Eye (tissue), 1 donor: ENCODE measurements at places on chromosomes 7 and 10.

- DNase-seq = no peak
Observed at GRCh38 chr7:143222782-143223181, 945 bp downstream of the TAS2R40 start.

- DNase-seq = no peak
Observed at GRCh38 chr7:98303906-98304305, 22.4 kb downstream of the BRI3 start.

DNA sequence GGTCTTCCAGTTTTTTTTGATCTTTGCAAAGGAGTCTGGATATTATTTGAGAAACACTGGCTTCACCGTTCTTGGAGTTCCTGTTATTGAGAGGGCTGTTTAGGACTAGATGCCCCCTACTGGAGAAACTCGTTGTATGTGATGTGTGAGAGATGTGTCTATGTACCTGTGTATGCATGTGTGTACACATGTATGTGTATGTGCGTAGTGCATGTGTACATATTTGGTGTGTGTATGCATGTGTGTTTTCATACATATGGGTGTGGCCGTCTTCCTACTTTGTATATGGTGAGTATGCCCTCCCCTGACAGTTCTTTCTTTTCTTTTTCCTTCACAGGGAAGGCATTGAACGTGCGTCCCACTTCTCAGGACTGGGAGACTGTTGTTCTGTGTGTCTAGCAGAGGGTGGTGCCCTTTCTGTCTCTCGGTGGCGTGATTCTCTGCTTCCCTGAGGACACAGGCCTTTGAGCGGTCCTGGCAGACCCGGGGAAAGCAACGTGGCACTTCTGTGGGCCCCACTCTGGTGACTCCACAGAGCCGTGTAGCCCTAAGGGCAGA, 3.0 kb upstream of the CALHM3 start:
- peak; percentile 75 for DNase-seq

DNA sequence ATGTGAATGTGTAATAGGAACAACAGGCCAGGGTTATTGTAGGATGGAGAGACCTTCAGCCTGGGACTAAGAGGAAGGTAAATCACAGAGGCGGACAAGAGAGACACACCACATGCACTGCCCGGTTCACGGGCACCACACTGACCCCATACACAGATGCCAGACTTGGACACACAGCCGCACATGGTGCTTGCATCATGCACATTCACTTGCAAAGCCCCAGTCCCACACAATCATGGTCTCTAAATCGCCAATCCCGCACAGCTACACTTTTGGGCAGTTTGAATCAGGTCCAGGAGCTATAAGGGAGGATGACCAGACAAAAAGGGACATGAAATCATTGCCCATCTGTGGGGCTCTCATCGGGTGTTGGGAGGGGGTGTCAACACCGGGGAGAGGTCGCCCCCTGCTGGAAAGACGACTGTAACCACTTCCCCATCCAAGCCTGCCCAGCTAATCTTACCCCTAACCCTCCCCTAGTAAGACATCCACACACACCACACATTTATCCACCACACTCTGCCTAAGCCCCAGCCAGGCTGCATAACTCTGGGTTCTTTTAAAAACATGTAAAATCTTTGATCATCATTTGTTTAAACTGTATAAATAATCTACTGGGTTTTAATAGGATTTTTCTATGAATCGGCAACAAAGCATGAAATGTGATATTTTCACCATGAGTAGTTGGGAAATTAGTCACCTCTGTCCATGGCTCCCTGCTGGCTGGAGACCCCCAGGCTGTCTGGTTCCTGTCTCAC, 40.5 kb upstream of the SLF2 start:
- DNase-seq = peak; percentile 79

DNA sequence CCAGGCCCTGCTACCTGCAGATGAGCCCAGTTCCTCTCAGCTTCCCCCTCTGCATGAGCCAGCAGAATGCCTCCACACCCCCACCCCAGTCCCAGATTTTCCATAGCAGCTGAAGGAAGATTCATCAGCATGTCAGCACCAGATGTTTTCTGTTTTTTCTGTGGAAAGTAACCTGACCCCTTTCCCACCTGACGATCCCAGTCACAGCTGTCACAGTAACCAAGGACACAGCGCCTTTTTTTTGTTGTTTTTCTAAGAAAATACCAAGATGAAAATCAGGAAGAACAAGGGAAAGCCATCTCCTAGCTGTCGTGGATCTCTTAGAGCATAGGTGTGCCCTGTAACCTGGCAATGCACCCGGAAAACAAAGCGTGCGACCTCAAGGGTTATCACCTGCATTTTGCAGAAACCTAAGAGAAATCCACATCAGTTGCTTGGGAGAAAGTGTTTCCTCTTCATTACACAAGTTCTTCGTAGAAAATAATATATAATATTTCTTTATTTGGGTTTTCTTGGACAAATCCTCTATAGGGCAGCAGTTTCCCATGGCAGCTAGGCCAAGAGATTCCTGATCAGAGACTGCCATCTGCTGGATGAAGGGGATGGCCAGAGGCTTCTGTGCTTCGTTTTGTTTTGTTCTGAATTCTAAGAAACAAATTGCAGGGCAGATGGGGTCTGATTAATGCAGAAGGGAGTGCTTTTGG, 401.9 kb downstream of the TNS3 start:
- peak; percentile 94 for DNase-seq
